ENCODE measurements at places on chromosomes 16 and 17.

DNA sequence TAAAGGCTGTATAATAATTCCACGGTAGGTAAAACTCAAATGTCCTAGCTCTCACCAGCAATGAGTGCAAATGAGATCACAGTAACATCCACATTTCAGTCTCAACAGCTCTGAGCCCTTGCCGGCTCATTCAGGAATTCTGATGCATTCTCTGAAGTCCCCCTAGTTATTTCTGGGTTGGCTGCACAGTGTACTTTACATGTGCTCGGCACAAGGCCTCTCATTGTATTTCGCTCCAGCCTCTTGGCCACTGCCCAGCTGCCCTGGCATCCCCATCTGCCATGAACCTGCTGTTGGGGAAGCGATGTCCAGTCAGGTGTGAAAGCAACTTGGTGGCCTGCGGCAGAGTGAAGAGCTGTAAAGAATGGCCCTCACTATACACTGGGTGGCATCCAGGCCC, 14.3 kb downstream of the PRCD start:
- no peak for DNase-seq

- no peak for DNase-seq
Measured at GRCh38 chr16:56775162-56775561, 45.2 kb downstream of the NUP93 start.

- DNase-seq, result no peak
Measured at GRCh38 chr16:4833584-4833983, 13.5 kb downstream of the GLYR1 start.

DNA sequence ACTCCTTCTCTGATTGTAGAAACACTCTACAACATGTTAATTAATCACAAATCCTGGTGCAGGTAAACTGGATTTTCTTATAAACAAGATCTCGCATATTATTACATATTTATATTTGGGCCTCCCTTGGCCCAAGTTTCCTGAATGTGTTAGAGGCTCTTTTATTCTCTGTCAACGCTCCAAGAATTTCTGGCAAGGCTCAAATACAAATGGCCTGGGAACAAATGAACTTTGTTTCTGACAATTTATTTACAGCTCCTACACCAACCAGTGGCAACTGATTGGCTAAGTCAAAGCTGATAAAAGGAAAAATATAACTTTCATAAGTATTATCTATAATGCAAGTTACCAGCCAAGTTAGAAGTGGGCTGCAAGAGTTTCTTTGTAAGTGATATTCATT, 64.9 kb upstream of the CORO6 start:
- no peak for DNase-seq

DNA sequence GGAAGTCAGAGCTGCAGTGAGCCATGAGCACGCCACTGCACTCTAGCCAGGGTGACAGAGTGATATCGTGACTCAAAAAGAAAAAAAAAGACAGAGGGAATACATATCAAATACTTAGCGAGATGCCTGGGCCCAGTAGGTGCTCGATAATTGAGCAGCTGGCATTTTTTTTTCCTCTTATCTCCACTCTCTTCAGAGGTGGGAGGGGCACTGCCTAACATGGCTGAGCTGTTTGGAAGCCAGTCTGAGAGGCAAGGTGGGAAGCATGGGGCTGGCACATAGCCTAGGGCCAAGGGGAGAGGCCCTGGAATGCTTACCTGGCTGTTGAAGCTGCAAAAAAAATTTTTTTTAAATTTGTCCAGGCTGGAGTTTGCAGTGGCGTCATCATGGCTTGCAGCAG, 38.4 kb downstream of the HIC1 start:
- DNase-seq, result no peak

DNA sequence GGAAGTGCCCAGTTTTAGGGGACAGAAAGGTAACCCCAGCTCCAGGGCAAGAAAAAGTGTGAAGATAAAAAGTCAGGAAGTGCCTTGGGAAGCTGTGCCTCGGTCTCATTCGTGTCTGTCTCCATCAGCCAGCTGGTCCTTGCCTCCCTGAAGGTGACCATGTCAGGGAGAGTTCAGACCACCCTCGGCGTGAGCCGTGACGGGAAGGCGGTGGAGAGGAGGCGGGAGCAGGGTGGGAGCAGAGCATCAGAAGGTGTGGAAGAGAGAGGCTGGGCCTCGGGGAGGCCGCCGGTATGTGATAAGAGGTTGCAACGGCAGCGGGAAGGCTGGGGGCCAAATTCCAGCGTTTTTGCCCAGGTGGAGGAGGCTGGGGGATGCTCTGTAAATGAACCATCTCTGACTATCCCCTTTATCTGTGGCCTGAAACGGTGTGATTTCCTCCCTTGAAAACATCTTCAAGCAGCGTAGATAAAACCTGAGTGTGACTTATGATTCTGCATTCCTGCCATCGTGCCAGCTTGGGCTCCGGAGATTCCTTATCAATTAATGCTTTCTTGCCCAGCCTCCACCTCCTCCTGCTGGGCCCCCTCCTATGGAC, 251.8 kb downstream of the IRF8 start:
- DNase-seq, result no peak

DNA sequence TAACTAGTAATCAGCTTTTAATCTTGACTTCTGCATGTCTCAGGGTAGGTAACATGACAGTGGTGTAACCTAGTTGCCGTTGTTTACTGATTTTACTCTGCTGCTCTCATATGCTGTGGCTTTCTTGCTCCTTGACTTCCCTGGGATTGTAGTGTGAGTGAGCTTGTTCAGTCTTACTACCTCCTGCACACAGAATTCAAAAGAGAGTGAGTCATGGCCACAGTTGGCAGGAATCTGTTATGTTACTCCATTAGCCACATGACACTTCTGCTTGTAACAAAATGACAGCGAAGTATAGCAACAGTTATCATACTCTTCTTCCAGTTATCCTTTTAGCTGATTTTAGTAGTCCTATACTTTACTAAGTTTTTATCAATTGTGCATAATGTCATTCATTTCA, 18.8 kb downstream of the TNRC6A start:
- no peak for DNase-seq

GRCh38 chr17:76812263-76812662, 55.9 kb upstream of the MGAT5B start:
- DNase-seq, result no peak

DNA sequence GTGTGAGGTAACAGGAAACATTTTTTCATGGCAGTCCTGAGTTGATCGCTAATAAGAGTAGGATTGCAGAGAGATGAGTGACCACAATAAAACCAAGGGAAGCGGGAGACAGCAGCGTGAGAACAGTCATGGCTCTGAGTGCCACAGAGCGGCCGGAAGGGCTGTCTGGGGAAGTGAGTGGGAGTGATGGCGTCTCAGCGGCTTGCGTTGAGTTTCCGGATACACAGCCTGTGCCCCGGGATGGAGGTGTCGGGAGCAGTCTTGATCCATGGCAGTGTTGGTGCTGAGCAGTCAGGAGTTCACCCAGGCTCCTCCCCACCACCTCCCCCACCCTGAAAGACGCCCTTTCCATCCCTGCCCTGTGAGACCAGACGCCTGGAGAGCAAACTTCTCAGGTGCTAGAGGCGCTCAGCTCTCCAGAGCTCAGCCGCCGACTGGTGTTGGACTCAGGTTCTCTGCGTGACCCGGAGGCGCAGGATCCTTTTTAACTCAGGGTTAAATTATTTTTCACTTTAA, 59.8 kb downstream of the BANP start:
- no peak for DNase-seq

GRCh38 chr17:81493198-81494038, 19.2 kb downstream of the ACTG1 start:
- DNase-seq, result no peak
